SW 1271 (cell line): ENCODE measurements at places on chromosomes 7 and 10.

DNA sequence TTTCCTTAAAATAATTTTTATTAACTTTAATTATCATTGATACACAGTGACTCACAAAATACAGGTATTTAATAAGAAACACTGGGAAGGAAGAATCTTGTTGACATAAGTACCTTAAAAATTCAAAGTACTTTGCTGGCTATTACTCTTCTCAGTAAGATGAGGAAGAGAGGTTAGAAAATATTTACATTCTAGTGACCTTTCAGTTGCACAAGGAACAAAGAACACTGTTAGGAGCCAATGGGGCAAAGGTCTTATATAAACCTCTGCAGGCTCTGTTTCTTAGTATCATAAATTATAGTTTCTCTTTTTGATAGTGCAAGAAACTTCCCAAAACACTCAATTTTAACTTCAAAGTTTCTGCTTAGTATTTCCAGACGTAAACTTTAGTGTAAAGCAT lies 4.8 kb upstream of the TAX1BP1 start:
- DNase-seq = no peak

- DNase-seq = no peak
These were observed 8.1 kb downstream of the FAM131B start for GRCh38 chr7:143354376-143354775.

DNA sequence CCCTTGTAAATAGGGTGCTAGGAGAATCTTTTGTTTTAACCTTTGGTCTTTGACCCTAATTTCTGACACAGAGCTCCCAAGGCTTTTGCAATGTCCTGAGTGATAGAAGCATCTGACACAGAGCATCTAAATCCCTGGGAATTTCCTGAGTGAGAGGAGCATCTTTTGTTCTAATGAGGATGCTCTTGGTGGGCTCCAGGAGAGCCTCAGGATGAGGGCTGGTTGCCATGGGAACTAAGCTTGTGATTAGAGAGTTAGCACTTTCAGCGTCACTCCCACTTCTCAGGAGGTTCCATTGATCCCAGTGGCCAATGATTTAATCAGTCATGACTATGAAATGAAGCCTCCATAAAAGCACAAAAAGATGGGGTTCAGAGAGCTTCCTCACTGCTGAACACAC lies 264.8 kb downstream of the KIF20B start:
- DNase-seq = no peak

DNA sequence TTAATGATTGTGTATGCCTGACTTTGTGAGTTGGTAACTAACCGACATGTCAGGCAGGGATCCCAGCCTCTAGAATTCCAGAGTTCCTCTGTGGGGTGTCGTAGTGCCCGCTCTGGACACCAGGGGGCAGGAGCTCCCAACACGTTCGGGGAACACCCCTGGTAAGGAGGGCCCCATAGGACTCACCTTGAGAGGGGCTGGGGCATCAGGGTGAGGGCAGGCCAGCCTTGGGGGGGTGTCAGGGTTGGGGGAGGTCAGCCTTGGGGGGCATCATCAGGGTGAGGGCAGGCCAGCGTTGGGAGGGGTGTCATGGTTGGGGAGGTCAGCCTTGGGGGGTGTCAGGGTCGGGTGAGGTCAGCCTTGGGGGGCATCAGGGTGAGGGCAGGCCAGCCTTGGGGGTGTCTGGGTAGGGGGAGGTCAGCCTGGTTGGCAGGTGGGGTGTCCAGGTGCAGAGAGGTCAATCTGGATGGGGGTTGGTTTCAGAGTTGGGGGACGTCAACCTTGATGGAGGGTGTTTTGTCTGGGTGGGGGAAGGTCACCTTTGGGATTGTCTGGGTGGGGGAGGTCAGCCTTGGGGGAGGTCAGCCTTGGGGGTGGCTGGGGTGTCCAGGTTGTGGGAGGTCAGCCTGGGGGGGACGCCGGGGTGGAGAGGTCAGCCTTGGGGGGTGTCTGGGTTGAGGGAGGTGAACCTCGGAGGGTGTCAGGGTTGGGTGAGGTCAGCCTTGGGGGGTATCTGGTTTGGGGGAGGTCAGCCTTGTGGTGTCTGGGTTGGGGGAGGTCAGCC lies 45.6 kb upstream of the SUN1 start:
- DNase-seq = no peak

DNA sequence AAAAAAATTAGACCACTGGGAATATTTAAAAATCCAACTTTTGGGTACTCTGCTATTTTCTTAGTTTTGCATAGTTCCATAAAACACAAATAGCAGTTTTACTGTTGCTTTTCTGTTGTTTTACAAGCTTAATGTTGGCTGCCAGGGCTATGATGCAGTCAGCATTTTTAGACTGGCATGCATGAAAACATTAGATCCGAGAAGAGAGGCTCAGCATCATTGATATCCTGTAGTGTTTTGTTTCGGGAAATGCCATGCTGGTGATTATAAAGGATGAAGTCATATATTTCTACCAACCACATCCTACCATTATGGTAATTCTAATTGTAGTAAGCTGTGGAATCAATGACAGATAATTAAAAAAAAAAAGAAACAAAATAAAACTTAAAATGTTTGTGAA lies 104.6 kb downstream of the MBL2 start:
- DNase-seq = no peak

GRCh38 chr10:127036987-127037386 lies 131.8 kb downstream of the DOCK1 start:
- no peak for DNase-seq

GRCh38 chr10:113609704-113610108 lies 54.1 kb downstream of the NRAP start:
- no peak for DNase-seq

GRCh38 chr7:80847895-80848294 lies 71.0 kb downstream of the SEMA3C start:
- no peak for DNase-seq

DNA sequence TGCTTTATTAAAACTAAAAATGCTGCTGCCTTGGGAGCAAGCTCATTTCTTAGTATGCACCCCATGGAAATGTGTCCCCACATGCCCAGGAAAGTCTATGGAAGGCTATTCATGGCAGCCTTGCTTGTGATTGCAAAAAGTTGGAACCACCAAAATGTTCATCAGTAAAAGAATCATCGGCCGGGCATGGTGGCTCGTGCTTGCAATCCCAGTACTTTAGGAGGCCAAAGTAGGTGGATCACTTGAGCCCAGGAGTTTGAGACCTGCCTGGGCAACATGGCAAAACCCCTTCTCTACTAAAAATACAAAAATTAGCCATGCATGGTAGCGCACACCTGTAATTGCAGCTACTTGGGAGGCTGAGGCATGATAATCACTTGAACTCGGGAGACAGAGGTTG lies 79.8 kb downstream of the ARHGAP22 start:
- DNase-seq = no peak

DNA sequence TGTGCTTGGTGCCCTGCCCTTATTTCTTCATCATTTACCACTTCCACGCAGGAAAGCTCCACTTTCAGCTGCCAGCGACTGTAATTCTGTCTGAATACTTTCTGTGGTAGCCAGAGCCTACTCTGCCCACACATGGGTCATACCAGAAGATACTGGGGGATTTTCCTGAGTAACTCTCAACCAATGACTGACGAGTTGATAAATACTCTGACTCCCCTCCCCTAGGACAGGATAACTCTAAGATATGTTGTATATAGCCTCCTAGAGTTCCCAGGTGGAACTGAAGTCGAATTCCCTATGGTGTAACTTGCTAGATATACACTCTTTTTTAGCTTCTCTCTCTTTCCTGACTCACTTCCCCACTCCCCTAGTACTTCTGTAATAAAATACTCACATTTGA lies 29.8 kb downstream of the SEM1 start:
- DNase-seq = no peak

- no peak for DNase-seq
These were observed 89.6 kb downstream of the VTI1A start for GRCh38 chr10:112536663-112537062.

DNA sequence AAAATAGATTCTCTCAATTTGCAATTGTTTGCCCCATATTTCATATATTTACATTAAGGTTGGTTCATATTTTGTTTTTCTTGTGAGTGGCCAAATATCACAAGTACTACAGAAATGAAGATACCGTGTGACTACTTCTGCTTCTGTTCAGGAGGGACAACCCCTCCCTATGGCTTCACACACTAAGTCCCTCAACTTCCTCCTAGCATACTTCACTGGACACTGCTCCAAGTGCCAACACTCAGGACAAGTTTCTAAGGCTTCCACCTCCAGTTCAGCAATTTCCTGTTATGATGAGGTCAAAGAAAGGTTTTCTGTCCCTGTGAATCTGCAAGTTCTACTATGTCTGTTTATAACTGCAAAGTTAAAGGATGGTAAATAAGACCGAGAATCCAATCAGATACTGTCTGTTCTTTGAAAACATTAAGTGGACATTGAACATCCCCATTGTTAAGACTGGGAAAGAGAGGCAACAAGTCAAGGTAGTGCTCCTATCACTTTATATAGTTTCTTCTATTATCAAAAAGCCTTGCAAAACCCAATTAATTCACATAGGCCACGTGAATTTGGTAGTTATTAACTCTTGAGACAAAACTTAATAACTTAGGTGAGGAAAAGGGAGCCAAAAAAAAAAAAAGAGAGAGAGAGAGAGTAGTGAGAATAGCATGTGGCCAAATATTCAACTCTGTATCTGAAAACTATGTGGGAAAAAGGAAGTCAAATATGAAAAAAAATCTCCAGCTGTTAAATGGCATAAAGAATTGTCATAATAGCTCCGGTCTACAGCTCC lies 81.3 kb upstream of the DKK1 start:
- DNase-seq = no peak

- DNase-seq = no peak
These were observed 520 bp downstream of the ELAPOR2 start for GRCh38 chr7:87058744-87059524.

- DNase-seq = no peak
These were observed 44.8 kb downstream of the CHST15 start for GRCh38 chr10:124048371-124049290.

DNA sequence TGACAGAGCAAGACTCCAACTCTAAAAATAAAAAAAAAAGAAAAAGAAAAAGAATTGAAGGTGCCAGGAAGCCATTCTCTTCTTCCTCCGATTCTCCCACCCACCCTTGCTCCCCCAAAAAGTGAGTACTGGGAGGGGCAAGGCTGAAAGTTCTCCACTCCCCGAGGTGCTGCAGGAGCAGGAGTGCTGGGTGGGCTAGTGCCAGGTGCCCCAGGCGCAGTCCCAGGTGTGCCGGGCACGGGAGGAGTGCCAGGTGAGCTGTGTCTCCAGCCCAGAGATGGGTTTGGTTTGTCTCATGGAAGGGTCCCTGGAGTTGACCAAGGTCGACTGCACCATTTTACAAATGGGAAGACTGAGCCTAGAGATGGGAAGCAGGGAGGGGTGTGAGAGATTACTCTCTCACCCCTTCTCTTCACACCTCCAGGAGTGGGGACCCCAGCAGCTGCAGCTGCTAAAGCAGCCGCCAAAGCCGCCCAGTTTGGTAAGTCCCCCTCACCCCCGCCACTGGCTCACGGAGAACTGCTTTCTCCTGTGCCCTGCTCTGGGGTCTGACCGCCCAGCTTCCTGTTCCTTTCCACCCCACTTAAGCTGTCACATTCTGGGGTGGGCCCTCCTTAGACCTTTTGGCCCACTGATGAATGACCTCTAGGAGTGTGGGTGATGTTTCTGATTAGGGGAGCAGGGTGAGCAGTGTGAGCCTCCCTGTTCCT lies 26.2 kb upstream of the LIMK1 start:
- no peak for DNase-seq

- DNase-seq = peak; percentile 47
These were observed 173.6 kb downstream of the ARHGAP12 start for GRCh38 chr10:31754803-31755624.

DNA sequence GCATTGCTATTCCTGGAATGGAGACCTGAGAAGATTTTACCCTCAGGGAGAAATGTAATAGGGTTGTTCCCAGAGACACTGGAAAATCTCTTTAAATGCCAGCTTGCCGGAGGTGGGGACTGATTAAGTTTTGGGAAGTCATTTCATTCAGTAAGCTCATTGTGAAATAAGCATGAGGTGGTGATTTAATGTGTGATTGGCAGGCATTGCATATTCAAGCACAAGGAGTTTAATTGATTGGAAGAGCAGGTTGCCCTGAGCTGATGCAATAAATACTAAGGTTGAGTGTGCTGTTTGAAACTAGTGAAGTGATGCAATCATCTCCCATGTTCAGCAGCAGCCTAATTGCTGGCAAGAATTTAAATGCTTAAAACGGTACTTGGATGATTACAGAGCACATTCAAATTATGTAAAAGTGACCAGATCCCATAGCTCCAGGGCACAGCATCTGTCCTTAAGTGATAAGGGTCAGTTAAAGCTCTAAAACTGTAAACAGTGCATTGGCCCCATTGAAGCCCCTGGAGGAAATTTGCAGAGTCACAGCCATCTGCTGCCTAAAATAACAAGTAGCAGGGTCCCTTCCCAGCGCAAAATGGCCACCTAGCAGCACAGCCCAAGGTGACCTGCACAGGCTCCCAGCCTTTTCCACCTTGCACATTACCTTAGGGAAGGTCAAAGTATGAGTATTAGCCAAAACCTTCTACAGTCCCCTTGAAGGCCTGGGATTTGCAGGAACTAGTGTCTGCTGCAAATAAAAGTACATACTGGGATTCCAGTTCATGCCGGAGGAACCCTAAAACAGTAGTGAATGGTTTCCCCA lies 92.1 kb downstream of the CCDC71L start:
- no peak for DNase-seq

DNA sequence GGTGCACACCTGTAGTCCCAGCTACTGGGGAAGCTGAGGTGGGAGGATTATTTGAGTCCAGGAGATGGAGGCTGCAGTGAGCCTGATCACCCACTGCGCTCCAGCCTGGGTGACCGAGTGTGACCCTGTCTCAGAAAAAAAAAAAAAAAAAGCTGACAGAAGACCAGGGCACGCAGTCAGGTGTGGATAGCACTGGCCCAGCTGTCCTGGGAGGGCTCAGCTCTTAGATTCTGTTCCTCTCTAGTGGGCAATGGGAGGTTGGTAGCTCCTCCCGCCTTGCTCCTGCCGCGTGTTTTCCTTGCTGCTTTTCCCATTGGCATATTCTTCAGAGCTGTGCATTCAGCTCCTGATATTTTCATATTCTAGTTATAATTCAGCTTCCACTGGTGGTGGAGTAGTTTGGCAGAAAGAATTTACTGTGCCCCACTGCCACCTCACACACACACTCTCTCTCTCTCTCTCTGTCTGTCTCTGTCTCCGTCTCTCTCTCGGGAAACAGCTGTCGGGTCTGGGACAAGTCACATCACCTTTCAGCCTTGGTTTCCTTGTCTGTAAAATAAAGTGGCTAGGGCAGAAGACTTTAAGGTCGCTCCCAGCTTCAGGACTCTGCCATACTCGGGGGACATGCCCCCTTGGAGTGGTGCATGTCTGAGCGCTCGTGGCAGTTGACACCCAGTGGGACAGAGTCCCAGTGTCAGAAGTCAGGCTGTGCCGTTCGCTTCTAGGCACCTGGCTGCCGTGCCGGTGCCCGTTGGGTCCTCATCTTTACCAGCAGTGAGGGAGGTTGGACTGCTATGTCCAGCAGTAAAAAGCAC lies 25.9 kb upstream of the ANKRD2 start:
- no peak for DNase-seq
